ENCODE measurements at places on chromosomes 12 and 14.

- DNase-seq, result no peak
Measured at GRCh38 chr14:101239065-101239464, 322.2 kb upstream of the DIO3 start.

DNA sequence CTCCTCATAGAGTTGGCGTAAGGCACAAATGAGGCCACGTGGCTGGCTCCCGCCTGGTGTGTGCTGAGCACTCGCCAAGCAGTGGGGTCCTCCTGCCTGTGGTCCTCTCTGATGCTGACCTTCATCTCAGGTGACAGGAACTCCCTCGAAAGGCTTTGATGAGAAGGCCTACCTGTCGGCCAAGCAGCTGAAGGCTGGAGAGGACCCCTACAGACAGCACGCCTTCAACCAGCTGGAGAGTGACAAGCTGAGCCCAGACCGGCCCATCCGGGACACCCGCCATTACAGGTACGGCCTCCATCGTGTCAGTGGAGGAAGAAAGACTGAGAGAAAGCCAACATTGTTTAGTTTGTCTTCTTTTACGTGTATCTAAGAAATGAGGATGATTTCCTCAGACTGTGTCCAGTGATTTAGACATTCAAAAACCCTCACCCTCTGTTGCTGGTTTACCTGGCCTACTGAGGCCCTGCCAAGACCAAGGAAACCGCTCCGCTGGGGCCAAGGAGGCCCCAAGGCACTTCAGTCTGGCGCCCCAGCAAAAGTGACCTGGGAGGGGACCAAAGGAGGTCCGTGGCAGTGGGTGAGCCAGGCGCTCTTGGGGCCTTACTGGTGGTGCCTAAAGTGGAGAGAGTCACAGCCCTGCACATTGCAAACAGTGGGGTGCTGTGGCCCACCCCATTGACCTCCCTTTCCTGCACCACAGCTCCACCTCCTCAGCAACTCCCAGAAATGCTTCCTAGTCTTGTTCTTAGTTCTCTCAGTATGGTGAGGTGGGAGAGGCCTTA lies 60.8 kb downstream of the GALNT16 start:
- no peak for DNase-seq

DNA sequence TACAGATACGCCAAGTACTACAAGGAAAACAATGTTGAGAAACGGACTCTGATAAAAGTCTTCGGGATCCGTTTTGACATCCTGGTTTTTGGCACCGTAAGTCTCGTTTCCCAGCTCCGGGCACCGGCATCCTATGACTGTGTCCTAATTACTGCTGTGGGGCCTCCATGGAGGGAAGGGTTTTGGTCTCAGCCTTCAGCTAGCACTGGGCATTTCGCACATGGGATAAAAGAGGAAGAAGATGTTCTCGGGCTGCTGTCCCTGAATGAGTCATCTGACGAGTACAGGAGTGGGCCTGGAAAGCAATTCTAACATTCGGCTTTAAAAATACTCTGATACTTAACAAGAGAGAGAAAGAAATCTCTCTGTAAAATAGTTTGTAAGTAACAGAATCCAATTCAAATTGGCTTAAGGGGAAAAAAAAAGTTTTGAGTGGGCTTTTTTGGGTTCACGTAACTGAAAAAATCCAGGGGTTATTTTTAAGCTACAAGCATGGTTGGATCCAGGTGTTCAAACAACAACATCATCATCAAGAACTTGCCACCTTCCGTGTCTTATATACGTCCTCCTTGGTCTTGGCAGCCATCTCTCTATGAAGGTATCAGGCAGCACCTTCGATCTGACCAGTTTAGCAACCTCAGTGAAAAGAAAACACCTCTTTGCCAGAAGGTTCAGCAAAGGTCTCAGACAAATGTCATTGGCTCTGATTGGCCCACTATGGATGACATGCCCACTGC lies 34.4 kb upstream of the P2RX4 start:
- peak; percentile 68 for DNase-seq

DNA sequence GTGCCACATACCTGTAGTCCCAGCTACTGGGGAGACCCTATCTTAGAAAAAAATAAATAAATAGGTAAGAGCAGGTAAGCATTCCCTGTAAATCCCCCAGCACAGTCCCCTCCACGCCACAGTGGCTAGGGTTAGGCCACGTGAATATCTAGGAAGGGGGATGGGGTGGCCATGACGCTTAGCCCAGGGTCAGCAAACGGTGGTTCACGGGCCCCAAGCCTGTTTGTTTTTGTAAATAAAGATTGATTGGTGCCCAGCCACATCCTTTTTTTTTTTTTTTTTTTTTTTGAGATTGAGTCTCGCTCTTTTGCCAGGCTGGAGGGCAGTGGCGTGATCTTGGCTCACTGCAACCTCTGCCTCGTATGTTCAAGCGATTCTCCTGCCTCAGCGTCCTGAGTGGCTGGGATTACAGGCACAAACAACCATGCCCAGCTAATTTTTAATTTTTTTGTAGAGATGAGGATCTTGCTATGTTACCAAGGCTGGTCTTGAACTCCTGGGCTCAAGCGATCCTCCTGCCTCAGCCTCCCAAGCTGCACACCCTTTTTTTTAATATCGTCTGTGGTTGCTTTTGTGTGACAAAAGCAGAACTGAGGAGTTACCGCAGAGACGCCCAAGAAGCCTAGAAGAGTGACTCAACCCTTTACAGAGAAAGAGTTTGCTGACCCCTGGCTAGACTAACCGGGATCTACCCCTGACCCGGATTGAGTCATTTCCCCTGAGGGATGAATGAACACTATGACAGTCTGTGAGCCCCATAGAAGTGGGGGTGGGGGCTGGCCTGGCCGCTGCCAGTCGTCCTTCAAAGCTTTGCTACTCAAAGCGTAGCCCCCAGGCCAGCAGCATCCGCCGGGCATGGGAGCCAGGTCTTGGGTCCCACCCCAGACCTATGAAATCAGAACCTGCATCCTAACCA lies 113.7 kb upstream of the NCOR2 start:
- DNase-seq, result peak; percentile 96

DNA sequence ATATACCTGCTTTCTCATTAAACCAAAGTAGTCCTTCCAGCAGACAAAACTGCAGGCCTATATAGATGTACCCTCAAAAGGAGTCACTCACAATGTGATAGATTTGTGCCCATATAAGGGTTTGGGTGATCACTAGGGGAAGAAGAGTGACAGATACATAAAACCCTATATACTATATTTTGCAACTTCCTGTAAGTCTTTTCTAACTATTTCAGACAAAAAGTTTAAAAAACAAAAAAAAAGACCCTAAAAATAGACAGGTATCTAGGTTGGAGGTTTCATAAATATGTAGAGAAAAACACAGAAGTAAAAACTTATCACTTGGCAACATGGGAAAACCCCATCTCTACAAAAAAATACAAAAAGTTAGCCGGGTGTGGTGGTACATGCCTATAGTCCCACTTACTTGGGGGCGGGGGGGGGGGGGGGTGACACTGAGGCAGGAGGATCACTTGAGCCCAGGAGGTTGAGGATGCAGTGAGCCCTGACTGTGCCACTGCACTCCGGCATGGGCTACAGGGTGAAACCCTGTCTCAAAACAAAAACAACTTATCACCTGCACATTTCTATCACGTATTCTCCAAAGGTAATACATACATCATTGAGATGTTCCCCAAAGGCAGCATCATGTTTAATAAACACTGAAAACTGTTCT lies 2.9 kb downstream of the VCPKMT start:
- no peak for DNase-seq

DNA sequence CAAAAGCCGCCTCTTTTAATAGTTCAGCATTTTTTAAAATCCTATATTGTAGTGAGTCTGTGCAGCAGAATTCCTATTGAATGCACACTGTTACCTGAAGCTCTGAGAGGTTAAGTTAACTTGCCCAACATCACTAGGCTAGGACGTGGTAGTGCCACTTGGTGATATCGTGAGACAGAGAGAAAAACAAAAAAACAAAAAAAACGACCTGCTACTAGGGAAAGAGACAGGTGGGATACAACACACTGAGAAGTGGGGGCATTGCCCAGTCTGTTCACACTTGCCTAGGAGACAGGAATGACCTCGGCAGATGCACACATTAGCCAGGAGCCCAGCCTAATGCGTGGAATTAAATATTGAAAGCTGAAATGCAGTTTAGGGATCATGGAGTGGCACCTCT lies 129.7 kb upstream of the CCND2 start:
- DNase-seq, result peak; percentile 54

- DNase-seq, result no peak
Measured at GRCh38 chr12:112105891-112106290, 2.7 kb downstream of the NAA25 start.

DNA sequence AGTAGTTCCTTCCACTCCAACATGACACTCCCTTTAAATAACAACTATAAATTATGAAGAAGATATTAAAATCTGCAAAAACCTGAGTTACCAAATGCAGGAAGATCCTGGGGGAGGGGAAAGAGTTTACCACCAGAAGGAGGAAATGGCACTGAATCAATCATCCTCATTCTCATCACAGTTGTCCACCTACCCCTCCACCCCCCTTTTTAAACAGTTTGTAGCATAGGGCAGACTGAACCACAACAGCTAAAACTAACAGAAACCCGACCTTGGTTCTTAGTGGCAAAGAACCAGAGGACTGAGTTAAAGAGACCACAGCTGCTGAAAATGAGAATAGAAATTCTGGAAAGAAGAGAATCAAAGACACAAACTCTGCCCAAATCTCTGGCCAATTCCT lies 189.5 kb downstream of the MED13L start:
- DNase-seq, result peak; percentile 41

- DNase-seq, result peak; percentile 13
Measured at GRCh38 chr12:130552483-130552996, 163.6 kb downstream of the RIMBP2 start.

DNA sequence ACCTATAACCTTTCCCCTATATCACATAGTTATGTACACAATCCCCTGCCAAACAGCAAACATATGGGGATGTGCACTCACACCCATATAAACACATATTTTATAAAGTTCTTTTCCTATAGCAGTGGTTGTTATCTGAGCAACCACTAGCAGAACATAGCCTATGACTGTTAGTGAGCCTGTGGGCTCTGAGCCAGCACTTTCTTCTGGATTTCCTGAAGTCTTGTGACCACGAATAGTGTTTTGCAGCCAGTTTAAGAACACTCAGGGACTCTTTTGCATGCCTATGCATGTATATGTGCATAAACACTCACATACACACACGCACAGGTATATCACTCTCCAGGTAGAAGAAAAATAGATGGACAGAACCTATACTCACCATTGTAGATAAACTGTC lies 17.1 kb downstream of the TESPA1 start:
- peak; percentile 94 for DNase-seq

DNA sequence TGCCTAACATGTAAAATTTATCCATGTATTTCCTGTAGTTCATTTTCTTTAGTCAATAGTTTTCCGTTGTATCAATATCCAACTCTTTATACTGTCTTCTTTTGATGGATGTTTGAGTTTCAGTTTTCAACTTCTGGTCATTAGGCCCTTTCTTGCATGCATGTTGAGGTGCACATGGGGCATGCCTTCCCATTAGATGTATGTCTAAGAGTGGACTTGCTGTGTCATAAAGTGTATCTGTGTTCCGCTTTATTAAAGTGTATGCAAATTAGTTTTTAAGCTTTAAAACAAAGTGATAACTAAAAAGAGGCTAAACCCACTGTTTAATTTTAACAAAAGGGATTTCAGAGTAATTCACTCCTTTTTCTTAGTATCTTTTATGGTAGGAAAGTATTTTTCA lies 441.1 kb downstream of the PCNX1 start:
- no peak for DNase-seq

- DNase-seq, result peak; percentile 58
Measured at GRCh38 chr12:2944401-2945047, 14.7 kb upstream of the TEAD4 start.

DNA sequence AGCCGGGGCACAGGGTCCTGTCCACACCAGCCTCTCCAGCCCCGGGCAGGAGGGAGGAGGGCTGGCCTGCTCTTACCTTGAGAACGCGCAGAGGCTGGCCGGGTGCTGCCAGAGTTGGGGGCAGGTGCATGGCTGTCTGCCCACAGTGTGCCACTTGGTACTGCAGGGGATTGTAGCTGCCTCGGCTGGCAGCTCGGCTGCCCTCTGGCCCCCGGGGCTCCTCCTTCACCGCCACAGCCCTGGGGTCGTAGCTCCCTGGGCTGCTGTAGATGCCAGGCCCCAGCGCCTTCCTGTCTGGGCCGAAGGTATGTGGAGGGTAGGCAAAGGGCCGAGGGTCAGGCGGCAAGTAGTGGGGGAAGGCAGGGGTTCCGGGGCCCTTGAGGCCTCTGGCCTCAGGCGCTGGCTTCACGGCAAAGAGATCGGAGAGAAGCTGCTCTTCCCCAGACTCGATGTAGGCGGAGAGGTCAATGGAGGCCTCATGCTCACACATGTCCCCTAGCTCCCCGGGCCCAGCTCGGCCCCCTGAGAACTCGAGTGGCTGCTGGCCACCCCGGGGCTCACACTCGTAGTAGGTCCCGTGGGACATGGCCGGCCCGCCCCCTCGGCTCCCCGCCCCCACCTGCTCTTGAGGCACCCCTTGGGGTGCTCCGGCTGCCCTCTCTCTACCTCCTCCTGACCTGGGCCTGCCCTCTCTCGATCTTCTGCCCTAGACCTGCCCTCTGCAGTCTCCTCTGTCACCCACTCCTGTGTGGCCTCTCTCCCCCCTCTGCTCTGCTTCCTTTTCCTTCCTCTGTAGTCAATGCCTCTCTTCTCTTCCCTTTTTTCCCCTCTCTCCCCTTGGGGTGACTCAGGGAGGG lies at the start of gene CEBPE:
TSS of gene CEBPE (minus strand) at position 750 of the 857 bp plus-strand sequence. CDS start at position 586, 164 bp downstream.
- DNase-seq, result peak; percentile 46

DNA sequence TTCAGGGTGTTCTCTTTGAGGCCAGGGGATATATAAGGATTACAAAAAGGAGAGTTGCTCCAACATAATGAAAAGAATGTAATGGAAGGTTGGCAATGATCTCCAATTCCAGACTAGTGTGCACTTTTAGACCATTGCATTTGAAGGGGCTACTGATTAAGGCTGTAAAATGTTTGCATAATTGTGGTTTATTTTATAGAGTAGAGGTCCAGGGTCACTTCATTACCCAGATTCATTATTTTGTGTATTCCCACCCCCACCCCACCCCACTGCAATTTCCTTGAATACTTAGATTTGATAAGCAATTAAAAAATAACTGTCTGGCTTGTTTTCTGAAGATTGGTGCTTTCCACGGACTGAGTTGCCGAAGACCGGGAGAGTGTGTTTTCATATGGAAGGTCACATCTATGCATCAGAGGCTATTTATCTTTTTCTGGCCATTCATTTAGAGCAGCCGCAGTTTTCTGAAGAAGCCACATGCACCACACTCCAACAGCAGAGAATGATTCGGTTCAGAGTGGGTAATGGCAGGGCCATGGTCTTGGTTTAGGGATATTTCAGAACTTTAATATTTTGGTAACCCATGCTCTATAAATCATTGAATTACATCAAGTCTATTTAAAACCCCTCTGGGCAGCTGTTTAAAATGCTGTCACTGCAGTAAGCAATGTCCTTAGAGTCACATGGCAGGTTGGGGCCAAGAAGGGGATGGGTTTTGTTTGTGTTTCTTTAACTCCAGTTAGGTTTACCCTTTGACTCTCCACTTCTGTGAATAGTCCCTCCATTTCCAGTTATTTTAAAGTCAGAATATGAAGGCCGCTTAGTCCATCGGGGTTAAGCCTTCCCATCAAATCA lies 94.6 kb downstream of the TMEM30B start:
- DNase-seq, result no peak

DNA sequence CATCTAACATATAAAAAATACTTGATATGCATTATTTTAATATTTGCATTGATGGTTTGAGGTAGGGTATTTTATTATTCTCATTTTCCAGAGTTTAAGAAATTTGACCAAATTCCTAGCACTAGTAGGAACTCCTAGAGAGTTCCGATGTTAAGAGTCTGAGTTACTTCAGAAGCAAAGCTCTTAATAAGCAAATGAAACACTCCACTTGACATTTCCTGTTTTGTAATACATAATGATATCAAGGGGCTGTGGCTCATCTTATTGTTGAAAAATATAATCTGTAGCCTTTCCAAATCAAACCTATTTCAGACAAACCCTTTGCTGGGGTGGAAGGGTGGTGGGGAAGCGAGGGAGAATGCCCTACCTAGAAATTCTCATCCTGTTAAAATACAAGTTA lies 355.5 kb downstream of the DIO2 start:
- DNase-seq, result no peak

Measured in hematopoietic multipotent progenitor cell treated with erythropoietin and hydrocortisone succinate and interleukin-3 and kit ligand, for 4 days (in vitro differentiated cells).